ENCODE measurements at places on chromosomes 12 and 14.

- no peak for DNase-seq
These were observed 2.3 kb downstream of the SPPL3 start for GRCh38 chr12:120901818-120902217.

- DNase-seq = no peak
These were observed 66.0 kb upstream of the DIO3 start for GRCh38 chr14:101495284-101495683.

- DNase-seq = no peak
These were observed 306.1 kb downstream of the ADAMTS20 start for GRCh38 chr12:43245947-43246346.

DNA sequence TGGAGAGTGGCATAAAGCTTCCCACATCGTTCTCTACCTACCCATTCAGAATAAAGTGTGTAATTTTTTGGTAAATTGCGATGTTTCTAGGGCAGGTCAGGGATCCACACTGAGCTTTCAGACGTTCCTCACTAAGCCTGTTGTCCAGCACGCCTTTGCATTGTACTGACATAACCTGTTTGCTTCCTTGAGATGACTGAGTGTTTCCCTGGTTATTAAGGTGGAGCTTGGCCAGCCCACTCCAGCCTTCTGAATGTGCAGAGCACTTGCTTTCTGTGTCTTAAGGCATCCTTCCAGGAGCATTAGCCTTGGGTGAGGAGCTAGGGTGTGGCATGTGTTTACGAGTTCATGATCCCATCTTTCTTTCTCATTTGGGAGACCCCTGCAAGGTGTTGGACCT lies 96.4 kb downstream of the TMEM260 start:
- DNase-seq = no peak

GRCh38 chr14:51289169-51289568 lies 49.1 kb downstream of the TMX1 start:
- no peak for DNase-seq

DNA sequence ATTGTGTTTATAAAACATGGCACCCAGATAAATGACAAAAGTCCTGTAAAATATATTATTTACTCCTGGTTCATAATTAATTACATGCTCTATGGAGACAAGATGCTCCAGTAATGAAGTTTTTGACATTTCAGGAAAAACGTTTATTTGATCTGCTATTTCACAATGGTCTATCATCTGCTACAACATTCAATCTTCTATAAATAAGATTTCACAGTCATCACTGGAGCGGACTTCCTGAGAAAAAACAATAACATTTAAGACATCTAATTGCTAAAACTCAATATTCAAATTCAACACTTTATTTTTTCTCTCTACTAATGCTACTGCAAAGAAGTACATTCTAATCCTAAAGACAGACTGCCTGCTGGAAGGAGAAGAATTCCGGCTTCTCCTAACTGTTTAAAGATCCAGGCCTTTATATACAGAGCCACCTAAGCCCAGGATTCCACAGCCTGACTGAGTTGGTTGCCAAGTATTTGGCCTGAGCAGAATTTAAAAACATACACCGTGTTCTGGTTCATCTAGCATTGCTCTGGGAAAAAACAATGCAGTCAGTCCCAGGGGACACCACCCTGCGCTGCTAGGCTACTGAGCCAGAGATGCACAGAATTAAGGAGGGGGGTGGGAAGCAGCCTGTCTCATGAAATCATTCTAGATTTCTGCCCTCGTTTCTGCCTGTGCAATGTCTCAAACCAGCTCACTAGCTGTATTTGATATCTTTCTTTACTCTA lies 58.0 kb downstream of the TMTC1 start:
- no peak for DNase-seq

- DNase-seq = no peak
These were observed 35.2 kb upstream of the SLC38A1 start for GRCh38 chr12:46304070-46304469.

- no peak for DNase-seq
These were observed 100.2 kb upstream of the EVL start for GRCh38 chr14:99964979-99965378.

DNA sequence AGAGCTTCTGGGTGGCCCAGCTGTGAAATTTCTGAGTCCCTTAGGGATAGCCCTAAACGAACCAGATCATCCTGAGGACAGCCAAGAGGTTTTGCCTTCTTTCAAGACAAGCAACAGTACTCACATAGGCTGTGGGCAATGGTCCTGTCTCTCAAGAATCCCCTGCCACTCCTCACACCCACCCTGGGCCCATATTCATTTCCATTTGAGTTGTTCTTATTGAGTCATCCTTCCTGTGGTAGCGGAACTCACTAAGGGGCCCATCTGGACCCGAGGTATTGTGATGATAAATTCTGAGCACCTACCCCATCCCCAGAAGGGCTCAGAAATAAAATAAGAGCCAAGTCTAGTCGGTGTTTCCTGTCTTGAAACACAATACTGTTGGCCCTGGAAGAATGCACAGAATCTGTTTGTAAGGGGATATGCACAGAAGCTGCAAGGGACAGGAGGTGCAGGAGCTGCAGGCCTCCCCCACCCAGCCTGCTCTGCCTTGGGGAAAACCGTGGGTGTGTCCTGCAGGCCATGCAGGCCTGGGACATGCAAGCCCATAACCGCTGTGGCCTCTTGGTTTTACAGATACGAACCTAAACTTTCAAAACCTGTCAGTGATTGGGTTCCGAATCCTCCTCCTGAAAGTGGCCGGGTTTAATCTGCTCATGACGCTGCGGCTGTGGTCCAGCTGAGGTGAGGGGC lies 38.9 kb downstream of the DAD1 start:
- DNase-seq = no peak

DNA sequence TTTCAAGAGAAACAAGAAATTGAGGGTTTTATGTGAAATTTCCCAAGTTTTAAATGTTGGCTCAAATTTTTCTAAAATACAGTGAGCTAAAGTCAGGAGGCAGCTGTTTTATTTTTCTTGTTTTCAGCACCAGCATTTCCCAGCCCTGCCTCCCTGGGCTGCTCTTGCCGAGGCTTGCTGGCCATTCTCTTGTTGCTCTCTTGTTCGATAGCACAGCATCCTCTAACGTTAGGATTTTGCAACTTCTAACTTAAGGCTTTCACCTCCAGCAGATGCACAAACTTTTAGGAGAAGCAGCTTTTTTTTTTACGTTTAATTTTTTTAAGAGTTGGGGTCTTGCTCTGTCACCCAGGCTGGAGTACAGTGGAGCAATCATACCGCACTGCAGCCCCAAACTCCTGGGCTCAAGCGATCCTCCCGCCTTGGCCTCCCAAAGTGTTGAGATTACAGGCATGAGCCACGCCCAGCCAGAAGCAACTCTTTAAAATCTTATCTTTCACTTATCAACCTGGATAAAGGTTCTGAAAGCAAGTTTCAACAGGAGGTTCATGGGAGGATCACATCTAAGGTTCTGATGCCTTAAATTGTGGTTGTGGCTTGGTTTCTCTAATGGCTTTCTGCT lies 40.2 kb downstream of the B4GALNT3 start:
- DNase-seq = no peak

DNA sequence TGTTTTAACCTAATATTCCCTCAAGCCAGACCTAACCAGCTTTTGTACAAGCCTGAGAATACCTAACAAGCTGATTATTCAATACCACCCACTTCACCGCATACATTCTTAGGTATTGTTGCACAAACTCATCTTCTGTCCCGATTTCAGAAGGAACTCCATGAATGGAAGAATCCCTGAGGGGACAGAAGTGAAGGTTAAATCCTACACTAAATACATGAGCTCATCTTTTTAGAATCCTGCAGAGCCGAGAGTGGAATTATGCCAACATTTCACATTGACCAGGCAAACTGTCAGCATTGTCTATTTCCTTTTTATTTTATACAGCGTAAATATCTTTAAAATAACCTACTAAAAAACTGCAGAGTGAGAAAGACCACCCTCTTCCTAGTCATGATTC lies 140.7 kb upstream of the PRICKLE1 start:
- no peak for DNase-seq

DNA sequence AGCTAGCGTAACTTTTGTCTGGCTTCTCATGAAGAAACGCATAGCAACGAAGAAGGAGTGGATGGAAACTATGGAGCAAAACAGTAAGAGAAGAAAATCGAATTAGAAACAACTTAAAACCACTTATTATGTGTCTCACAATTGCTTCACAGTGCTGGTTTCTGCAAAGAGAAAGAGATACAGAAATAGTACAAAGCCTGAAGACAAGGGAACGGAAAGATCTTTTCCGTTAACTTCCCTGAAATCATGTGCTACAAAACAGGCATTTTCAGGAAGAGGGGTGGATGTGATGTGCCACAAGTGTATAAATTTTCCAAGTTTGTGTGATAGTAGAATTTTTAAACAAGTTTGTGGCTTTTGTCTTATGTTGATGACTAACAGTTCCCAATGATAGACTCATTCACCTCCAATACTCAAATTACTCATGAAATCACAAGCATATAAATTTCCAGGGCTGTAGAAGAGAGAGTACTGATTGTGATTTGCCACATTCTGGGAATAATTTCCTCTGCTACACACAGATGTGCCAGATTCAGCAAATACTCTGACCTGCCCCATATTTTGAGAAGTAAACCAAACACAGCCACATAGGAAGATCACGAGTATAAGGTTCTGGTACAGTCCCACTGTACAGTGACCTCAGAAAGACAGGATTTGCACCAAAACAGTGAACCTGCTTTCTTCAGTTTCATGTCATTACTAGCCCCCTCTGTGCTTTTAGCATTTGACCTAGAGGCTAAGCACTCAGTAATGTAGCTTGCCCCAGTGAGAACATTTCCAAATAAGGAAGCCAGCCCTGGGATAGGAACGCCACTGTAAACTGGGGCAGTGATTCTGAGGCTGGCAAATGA lies 41.4 kb upstream of the PPFIA2 start:
- no peak for DNase-seq

DNA sequence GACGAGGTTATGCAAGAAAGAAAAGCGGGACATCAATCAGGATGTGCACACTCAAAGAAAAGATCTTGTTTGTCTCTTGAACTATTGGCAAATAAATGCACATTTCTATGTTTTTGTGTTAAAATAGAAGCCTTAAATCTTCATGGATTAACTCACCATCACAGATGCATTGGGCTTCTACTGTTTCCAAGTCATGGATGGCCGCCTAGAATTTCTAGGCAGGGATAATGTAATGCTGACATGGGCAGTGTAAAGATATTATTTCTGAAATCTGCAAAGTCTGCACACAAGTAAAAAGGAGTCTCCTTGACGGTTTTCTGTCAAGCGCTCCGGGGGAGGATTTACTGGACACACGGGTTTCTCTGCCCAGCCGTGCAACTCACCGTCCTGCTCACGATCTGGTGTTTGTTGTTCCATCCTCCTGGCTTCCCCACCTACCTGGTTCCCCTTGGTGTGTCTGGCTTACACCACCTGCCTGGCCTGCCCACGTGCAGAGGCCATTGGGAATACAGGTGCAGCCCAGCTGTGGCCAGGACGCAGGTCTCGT lies 103.3 kb upstream of the FZD10 start:
- DNase-seq = no peak

GRCh38 chr14:101460521-101460920 lies 100.8 kb upstream of the DIO3 start:
- DNase-seq = no peak

- no peak for DNase-seq
These were observed 48.0 kb downstream of the TMEM116 start for GRCh38 chr12:111964935-111965334.

- peak; percentile 62 for DNase-seq
These were observed 417.3 kb downstream of the SNAPC1 start for GRCh38 chr14:62179367-62180018.

- DNase-seq = no peak
These were observed 1.6 kb downstream of the LTA4H start for GRCh38 chr12:96033549-96034389.

DNA sequence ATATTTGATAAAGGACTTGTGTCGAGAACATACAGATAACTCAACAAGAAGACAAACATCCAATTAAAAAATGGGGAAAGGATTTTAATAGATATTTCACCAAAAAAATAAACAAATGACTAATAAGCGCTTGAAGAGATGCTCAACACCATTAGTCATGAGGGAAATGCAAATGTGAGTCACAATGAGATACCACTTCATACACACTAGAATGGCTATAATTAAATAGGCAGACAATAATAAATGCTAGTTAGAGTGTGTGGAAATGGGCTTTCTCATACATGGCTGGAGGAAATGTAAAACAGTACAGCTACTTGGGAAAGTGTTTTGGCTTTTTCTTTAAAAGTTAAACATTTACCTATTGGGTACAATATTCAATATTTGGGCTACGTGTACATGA lies 34.8 kb downstream of the DLK1 start:
- no peak for DNase-seq

- no peak for DNase-seq
These were observed 50.7 kb upstream of the ATF7IP start for GRCh38 chr12:14314801-14315200.

DNA sequence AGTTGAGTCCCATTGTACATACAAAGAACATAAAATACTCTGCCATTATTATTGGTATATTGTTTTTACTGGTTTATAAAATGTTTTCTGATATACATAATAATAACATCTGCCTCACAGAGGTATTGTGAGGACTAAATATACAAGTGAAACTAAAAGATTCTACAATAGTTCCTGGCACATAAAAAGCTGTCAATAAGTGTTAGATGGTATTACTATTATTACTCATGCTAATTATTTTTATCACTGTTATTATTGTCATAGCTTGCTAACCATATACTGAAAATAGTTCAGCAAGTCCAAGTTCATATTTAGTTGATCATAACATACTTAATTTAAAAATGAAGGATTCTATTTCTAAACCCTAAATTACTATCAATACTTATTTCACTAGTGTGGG lies 34.4 kb downstream of the BTG1 start:
- no peak for DNase-seq

- no peak for DNase-seq
These were observed 35.6 kb downstream of the SCN8A start for GRCh38 chr12:51626629-51627028.

GRCh38 chr14:73746520-73747378 lies 32.6 kb upstream of the PNMA1 start:
- DNase-seq = no peak

- no peak for DNase-seq
These were observed 7.9 kb downstream of the NRIP2 start for GRCh38 chr12:2826721-2827515.

GRCh38 chr14:80150301-80150700 lies 61.0 kb downstream of the DIO2 start:
- DNase-seq = no peak

- no peak for DNase-seq
These were observed 261.7 kb downstream of the ERC1 start for GRCh38 chr12:1252758-1253157.
